ENCODE measurements at places on chromosomes 13 and 19.

GRCh38 chr13:30743319-30744055 is 8.1 kb downstream of the ALOX5AP start:
- H3K36me3 ChIP-seq = peaks cover 42% of the 10 kb centered on the region
- DNase-seq = no peak
- peaks cover 72% of the 10 kb centered on the region for H3K4me1 ChIP-seq
- H3K27me3 ChIP-seq = peaks cover 11% of the 10 kb centered on the region

GRCh38 chr13:33782631-33783030 is 35.3 kb upstream of the RFC3 start:
- peaks cover 14% of the 10 kb centered on the region for H3K4me1 ChIP-seq
- peaks cover 5% of the 10 kb centered on the region for H3K27me3 ChIP-seq
- H3K36me3 ChIP-seq = no peaks in the 10 kb centered on the region
- no peak overlapping the region for H3K4me3 ChIP-seq
- H3K27ac ChIP-seq = no peak overlapping the region

DNA sequence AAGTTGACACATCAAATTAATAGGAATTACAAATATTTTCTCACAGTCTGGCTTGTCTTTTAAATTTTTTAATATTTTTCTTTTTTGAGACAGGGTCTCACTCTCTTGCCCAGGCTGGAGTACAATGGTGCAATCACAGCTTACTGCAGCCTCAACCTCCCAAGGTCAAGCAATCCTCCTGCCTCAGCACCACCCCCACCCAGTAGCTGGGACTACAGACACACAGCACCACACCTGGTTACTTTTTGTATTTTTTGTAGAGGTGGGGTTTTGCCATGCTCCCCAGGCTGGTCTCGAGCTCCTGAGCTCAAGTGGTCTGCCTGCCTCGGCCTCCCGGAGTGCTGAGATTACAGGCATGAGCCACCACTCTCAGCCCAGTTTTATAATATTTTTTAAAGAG is 72.0 kb downstream of the SPATA13 start:
- no peak overlapping the region for H3K4me3 ChIP-seq
- no peaks in the 10 kb centered on the region for H3K27me3 ChIP-seq
- H3K4me1 ChIP-seq = peaks cover 8% of the 10 kb centered on the region
- no peak overlapping the region for H3K27ac ChIP-seq

DNA sequence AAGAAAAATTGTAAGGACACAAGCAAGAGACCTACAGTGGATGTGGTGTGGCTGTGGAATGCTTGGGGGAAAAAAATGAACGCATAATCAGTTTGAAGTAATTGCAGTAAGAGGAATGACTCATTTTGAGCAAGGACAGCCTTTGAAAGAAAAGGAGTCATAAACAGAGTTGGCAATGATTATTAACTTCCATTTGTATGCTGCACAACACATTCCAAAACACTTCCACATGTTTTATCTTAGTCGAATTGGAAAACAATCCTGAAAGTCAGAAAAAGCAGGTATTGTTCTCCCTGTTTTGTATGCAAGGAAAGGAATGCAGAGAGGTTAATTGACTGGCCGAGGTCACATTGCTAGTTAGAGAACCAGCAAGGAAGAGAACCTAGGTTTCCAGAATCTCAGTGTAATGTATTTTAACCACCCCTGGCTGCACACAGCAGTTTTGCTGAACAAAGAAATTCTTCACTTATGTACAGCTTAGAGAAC is 630.0 kb upstream of the MIR17HG start:
- no peak for DNase-seq
- H3K4me3 ChIP-seq = no peak overlapping the region
- H3K27ac ChIP-seq = no peak overlapping the region
- no peaks in the 10 kb centered on the region for H3K4me1 ChIP-seq
- H3K36me3 ChIP-seq = no peaks in the 10 kb centered on the region
- no peaks in the 10 kb centered on the region for H3K27me3 ChIP-seq

GRCh38 chr19:35641515-35642151 is at the start of gene ETV2:
Gene ETV2 (plus strand): TSS chr19:35641745. CDS start chr19:35642461, 716 bp downstream.
- peaks cover 45% of the 10 kb centered on the region for H3K4me1 ChIP-seq
- DNase-seq = peak; percentile 73
- no peaks in the 10 kb centered on the region for H3K27me3 ChIP-seq
- H3K4me3 ChIP-seq = peak within 1 kb of the TSS; percentile 71

DNA sequence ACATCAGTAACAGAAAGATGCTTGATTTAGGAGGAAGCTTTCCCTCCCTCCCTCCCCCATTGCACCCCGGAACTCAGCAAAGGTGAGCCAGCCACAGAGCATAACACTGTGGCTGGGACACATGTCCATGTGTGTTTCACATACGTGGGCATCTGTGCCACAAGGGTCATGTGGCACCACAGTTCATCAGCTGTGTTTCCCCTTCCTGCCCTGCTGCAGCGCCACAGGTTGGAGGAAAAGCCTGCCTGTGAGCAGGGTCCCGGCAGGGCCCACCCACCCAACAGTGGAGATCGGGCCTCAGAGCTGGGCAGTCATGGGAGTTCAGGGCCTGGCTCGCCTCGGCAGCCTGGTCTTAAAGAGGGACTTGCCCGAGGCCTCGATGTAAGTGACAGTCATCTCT is 2.8 kb downstream of the ACP5 start:
- H3K27me3 ChIP-seq = no peaks in the 10 kb centered on the region
- H3K27ac ChIP-seq = no peak overlapping the region
- peaks cover 4% of the 10 kb centered on the region for H3K36me3 ChIP-seq
- H3K4me1 ChIP-seq = peaks cover 21% of the 10 kb centered on the region
- DNase-seq = no peak

- no peaks in the 10 kb centered on the region for H3K36me3 ChIP-seq
- H3K27ac ChIP-seq = no peak overlapping the region
- H3K27me3 ChIP-seq = no peaks in the 10 kb centered on the region
- DNase-seq = no peak
- H3K4me1 ChIP-seq = no peaks in the 10 kb centered on the region
Observed at GRCh38 chr13:37345391-37345790, 239.9 kb upstream of the CSNK1A1L start.

- H3K27ac ChIP-seq = no peak overlapping the region
- H3K27me3 ChIP-seq = peaks cover 33% of the 10 kb centered on the region
- no peaks in the 10 kb centered on the region for H3K36me3 ChIP-seq
- no peak for DNase-seq
- H3K4me3 ChIP-seq = no peak overlapping the region
Observed at GRCh38 chr13:23470790-23471614, 37.5 kb upstream of the SACS start.

GRCh38 chr19:33085570-33086128 is 4.7 kb downstream of the GPATCH1 start:
- H3K27me3 ChIP-seq = no peaks in the 10 kb centered on the region
- no peak for DNase-seq
- peaks cover 12% of the 10 kb centered on the region for H3K36me3 ChIP-seq

DNA sequence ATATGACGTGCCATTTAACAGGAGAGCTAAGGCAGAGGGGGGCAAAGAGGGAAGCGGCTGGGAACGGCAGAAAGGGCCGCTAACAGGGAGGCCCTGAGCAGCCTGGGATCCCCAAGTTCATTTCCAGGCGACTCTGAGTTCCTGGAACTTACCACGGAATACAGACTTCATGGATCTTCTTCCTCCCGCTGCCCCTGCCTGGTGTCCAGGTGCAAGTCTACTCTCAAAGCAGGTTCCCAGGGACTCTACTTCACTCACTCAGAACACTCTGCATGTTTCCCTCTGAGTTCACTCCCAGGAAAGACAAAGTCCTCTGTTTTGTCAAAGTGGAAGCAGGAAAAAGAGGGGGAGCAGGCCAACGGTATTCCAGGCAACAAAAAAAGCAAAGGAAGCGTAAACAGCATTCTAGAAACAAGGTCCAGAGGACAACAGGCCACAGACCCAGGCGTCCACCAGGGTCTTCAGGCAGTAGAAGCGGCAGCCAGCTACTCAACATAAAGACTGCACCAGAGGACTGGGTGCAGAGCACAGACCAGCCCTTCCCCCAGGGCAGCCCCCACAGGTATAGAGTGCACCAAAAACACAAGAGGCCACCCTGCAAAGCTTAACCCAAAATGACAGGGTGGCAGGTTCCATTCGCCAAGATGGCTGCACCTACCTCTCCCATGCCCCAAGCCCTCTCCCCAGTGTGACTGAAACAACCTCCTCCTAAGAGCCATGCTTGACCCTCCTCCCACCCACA is 3.0 kb downstream of the MIER2 start:
- DNase-seq = no peak
- no peak overlapping the region for H3K4me3 ChIP-seq
- peaks cover 59% of the 10 kb centered on the region for H3K4me1 ChIP-seq
- peaks cover 25% of the 10 kb centered on the region for H3K36me3 ChIP-seq
- H3K27ac ChIP-seq = no peak overlapping the region
- peaks cover 12% of the 10 kb centered on the region for H3K27me3 ChIP-seq

- H3K36me3 ChIP-seq = no peaks in the 10 kb centered on the region
- DNase-seq = no peak
- peaks cover 60% of the 10 kb centered on the region for H3K27me3 ChIP-seq
- H3K4me1 ChIP-seq = no peaks in the 10 kb centered on the region
Observed at GRCh38 chr19:53965091-53965490, 2.4 kb downstream of the CACNG8 start.

- no peaks in the 10 kb centered on the region for H3K27me3 ChIP-seq
- no peaks in the 10 kb centered on the region for H3K36me3 ChIP-seq
- no peak overlapping the region for H3K4me3 ChIP-seq
- no peak for DNase-seq
Observed at GRCh38 chr13:101785858-101786257, 333.4 kb downstream of the ITGBL1 start.

GRCh38 chr19:50510121-50510670 is 795 bp downstream of the JOSD2 start:
- peak overlapping the region; percentile 97 for H3K27ac ChIP-seq
- H3K36me3 ChIP-seq = peaks cover 8% of the 10 kb centered on the region
- peak overlapping the region; percentile 87 for H3K4me3 ChIP-seq

GRCh38 chr13:50529154-50529882 is 314.2 kb downstream of the DLEU7 start:
- peaks cover 20% of the 10 kb centered on the region for H3K27me3 ChIP-seq
- no peak overlapping the region for H3K27ac ChIP-seq
- peak overlapping the region; percentile 29 for H3K4me3 ChIP-seq
- peaks cover 39% of the 10 kb centered on the region for H3K4me1 ChIP-seq
- DNase-seq = no peak

GRCh38 chr13:61275251-61275650 is 140.4 kb downstream of the PCDH20 start:
- no peak overlapping the region for H3K4me3 ChIP-seq
- H3K27ac ChIP-seq = no peak overlapping the region
- no peaks in the 10 kb centered on the region for H3K36me3 ChIP-seq
- no peak for DNase-seq

DNA sequence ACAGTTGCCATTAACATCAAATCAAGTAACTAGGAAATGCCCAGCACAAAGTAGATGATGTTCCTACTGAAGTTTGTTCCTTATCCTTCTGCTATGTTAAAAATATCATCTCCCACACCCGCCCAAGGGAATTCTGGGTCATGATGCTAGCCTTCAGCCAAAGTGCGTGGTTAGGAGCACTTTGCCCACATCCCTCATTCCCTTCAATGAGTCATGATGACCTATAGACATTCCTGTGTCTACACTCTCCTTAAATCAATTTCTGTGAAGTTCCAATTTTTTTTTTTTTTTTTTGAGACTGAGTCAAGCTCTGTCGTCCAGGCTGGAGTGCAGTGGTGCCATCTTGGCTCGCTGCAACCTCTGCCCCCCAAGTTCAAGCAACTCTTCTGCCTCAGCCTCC is 17.0 kb downstream of the RXFP2 start:
- no peak overlapping the region for H3K4me3 ChIP-seq
- H3K27me3 ChIP-seq = peaks cover 16% of the 10 kb centered on the region
- H3K27ac ChIP-seq = no peak overlapping the region
- DNase-seq = no peak
- no peaks in the 10 kb centered on the region for H3K4me1 ChIP-seq
- no peaks in the 10 kb centered on the region for H3K36me3 ChIP-seq

DNA sequence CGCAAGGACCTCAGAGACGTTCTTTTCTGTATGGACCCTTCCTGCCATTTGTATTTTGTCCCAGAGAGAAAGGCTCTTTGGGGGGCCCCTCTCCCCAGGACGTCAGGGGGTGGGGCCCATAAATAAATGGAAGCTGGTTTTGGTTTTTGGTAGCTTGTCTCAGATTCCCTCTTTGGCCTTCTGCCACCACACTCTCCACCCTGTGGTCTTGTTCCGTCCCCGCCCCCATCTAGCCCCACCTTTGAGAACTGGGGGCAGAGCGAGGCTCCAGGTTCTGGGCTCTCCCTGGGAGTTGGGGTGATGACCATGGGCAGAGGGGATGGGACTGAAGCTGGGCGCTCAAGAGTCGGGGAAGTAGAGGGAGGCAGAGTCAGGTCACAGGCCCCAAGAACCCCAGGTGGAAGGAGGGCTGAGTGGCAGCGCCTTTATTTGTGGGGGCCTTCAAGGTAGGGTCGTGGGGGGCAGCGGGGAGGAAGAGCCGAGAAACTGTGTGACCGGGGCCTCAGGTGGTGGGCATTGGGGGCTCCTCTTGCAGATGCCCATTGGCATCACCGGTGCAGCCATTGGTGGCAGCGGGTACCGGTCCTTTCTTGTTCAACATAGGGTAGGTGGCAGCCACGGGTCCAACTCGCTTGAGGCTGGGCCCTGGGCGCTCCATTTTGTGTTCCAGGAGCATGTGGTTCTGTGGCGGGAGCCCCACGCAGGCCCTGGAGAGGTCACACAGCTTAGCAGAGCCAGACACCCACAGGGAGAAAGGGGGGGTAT is 3.3 kb downstream of the ISYNA1 start:
- H3K27ac ChIP-seq = no peak overlapping the region
- H3K36me3 ChIP-seq = peaks cover 10% of the 10 kb centered on the region
- H3K4me1 ChIP-seq = peaks cover 30% of the 10 kb centered on the region
- peaks cover 18% of the 10 kb centered on the region for H3K27me3 ChIP-seq
- H3K4me3 ChIP-seq = no peak overlapping the region

DNA sequence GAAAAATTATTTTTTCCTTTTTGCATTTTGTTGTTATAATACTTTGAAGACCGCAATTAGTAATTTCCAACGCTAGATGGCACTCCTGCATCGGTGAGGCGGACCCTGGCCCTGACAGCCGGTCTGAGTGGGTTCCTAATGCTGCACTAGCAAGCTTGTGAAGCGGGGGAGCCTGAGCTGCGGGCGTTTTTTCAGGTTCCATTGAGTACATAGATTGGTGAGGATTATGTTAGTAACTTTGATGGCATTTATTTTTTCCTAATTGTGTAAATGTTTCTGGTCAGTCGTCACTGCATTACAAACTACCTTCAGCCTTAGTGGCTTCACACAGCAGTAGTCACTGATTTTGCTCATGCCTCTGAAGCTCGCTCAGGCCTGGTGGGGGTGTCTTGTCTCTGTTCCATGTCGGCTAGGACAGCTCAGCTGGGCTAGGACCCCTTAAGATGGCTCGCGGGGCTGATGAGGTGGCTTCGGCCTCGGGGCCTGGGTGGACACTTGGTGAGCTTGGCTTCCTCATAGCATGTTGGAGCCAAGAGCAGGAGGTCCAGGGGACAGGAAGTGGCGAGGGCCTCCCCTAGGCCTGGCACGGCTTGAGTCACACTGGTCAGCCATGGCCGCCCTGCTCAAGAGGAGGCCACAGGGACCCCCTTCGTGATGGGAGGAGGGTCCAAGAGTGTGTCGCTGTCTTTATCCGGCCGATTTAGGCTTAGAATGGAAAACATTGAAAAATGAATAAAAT is 25.0 kb downstream of the ERCC5 start:
- H3K4me3 ChIP-seq = no peak overlapping the region
- H3K36me3 ChIP-seq = peaks cover 50% of the 10 kb centered on the region
- H3K27me3 ChIP-seq = no peaks in the 10 kb centered on the region
- peak; percentile 49 for DNase-seq
- H3K27ac ChIP-seq = peak overlapping the region; percentile 5
- peaks cover 6% of the 10 kb centered on the region for H3K4me1 ChIP-seq
